ENCODE measurements at places on chromosomes 7 and 10.
A peak's percentile ranks its signal among the peaks of the same experiment; 100 is the strongest.

DNA sequence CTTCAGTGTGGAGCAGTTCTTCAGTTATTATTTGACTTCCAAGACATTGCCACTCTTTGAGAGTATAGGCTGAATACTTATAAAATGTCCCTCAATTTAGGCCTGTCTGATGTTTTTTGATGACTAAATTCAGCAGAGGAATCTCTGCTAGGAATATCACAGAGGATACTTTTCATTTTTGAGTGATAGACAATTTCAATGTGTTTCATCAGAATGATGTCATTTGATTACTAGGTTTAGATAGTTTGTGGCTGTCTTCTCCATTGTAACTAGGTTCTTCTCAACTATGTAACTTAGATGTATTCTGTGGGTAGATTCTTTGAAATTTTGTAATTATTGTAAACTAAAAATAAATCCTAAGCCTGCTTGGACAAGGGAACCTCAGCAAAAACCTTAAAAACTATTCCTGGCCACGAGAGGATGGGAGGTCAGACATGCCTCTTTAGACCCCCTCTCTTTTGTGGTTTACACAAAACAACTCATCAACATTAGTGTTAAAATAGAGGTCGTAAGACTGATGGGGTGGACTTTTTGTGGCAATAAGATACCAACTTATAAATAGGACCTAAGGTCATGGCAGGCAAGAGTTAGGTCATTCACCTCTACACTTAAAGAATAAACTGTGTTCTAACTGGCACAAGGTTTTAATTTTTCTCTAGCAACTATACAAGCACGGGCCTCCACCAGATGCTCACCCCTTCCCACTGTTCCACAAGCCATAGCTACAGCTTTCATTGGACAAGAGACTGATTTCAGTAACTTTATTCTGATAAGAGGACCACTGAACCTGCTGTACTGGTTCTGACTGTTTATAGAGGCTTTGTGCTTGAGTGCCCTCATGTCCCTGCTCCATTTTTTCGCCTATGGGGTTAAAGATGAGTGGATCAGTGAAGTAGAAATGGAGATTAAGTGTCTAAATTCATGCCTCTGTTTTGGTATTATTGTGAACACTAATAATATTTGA, 33.7 kb downstream of the CYP2C8 start:
- no peaks in the 10 kb centered on the region for H3K4me1 ChIP-seq
- no peak overlapping the region for H3K4me3 ChIP-seq
- no peaks in the 10 kb centered on the region for H3K27me3 ChIP-seq
- H3K36me3 ChIP-seq: no peaks in the 10 kb centered on the region
- DNase-seq: no peak

DNA sequence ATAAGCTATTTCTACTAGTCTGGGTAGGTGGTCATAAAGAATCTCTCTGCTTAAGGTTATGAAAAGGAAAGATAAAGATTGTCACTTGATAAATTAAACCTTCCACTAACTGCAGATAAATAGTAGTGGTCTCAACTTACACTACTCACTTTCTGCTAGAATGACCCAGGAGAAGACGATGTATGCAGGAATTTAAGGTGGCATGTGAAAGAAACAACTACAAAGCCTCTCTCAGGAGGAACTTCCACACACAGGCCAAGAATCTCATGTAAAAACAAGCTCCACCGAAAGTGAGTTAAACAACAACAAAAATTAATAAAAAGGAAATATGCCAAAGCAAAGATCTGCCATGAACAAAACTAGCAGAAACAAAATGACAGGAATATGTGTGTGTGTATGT, 165.4 kb downstream of the CDC14C start:
- no peak for DNase-seq
- peaks cover 14% of the 10 kb centered on the region for H3K4me1 ChIP-seq
- H3K27me3 ChIP-seq: no peaks in the 10 kb centered on the region
- no peak overlapping the region for H3K4me3 ChIP-seq
- no peaks in the 10 kb centered on the region for H3K36me3 ChIP-seq
- H3K27ac ChIP-seq: no peak overlapping the region

DNA sequence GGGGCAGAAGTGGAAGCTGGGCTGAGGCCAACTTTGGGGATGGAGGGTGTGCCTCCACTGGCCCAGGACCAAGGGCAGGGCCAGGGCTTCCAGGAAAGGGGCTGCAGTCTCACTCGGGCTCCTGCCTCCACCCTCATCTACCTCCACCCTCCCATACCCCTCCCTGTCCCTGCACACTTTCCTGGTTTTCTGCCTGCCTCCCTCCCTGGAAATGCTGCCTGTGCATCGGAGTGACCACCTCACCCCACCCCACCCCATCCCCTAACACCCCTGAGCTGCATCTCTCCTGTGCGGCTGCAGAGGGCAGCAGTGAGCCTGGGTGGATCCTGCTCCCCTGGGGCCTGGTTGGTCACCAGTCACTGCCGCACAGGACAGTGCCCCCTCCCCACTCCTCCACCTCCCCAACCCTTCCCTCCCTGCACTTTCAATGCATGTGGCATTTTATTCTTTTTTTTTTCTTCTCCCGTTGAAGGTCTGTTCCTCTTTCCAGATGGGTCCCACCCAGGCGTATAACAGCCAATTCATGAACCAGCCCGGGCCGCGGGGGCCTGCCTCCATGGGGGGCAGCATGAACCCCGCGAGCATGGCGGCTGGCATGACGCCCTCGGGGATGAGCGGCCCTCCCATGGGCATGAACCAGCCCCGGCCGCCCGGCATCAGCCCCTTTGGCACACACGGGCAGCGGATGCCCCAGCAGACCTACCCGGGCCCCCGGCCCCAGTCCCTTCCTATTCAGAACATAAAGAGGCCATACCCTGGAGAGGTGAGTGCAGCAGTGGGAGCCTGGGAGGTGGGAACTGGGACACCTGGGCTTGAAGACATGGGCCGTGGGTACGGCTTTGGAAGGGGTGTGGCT, 54.1 kb upstream of the PPIF start:
- H3K36me3 ChIP-seq: peaks cover 7% of the 10 kb centered on the region
- no peaks in the 10 kb centered on the region for H3K4me1 ChIP-seq
- H3K27me3 ChIP-seq: no peaks in the 10 kb centered on the region

DNA sequence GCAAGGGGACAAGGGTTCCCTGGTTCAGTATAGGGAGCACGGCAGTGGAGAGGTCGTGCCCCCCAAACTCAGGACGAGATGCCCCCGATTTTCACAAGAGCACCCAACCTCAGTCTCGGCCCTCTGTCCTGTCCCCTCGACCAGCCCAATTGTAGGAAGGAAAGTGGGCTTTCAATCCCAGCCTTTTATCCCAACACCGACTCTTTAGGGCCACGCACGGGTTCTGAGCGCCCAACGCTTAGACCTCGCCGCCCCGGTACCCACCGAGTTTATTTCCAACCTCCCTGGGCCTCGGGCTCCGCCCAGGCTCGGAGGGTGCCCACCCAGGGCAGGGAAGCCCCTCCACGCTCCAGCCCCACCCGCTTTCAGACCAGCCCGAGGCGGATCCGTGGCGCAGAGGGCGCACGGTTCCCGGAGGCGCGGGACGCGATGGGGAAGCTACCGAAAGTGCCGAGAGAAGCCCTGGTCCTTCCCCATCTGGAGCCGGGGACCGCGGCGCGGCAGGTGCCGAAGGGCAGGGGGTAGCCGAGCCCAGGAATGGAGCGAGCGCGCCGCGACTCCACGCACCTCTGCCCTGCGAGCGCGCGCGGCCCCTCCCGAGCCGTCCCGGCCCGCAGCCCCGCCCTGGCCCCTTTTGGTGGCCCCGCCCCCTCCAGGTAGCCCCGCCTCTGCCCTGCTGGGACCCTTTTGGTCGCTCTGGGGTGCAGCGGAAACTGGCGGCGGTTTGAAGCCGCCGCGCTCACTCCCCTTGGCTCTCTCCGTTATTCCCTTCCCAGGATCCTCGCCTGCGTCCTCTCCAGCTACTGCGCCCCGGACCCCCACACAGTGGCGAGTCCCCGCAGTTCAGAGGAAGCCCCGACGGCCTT, 20.4 kb downstream of the GRID2IP start:
- peak overlapping the region; percentile 62 for H3K4me3 ChIP-seq
- peak; percentile 29 for DNase-seq
- H3K4me1 ChIP-seq: no peaks in the 10 kb centered on the region

- H3K36me3 ChIP-seq: no peaks in the 10 kb centered on the region
- DNase-seq: no peak
- H3K27ac ChIP-seq: no peak overlapping the region
- peaks cover 18% of the 10 kb centered on the region for H3K4me1 ChIP-seq
These were observed 4.5 kb upstream of the CHST15 start for GRCh38 chr10:124097883-124098282.

DNA sequence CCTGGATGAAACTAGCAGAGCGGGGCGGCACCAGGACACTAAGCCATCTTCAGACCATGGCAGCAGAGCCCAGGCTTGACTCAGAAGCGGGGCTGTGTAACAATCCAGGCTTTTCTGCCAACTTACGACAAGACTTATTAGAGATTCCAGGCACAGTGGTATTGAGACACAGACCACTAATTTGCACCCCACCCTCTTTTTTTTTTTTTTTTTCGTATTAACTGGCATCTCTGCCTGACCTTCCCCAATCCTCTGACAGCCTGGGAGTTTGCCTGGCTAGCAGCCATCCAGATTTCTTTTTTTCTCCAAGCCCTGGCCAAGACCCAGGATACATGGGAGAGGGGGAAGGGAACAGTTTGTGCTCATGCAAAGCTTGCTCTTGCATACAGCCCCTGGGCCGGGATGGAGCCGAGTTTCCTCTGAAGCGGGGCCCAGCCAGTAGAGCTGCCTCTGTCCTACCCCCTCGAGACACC, 182.4 kb downstream of the PLXNA4 start:
- no peaks in the 10 kb centered on the region for H3K36me3 ChIP-seq
- H3K4me1 ChIP-seq: no peaks in the 10 kb centered on the region
- no peak overlapping the region for H3K27ac ChIP-seq
- no peaks in the 10 kb centered on the region for H3K27me3 ChIP-seq
- H3K4me3 ChIP-seq: no peak overlapping the region

- H3K27me3 ChIP-seq: no peaks in the 10 kb centered on the region
- no peaks in the 10 kb centered on the region for H3K36me3 ChIP-seq
- DNase-seq: no peak
- H3K4me1 ChIP-seq: no peaks in the 10 kb centered on the region
These were observed 91.9 kb upstream of the JAZF1 start for GRCh38 chr7:28272461-28272877.

DNA sequence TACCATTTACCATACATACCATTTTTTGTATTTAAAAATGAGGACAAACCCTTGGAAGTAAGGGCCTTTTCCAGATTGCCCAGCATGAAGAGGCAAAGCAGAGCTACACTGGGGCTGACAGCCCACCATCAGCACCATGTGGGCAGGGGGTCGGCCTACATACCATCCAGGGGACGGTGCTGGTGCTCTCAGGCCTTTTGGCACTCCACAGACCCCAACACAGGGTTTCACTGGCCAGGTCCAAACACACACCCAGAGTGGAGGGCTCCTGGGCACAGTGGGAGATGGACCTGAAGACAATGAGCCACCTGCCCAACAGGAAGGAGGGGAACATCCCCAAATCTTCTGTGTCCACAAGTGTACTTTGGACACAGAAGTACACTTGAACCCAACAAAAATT, 69.2 kb upstream of the CAMK2B start:
- H3K36me3 ChIP-seq: 0 out of 2 replicates have a peak, but pooled peaks cover 4% of the 10 kb centered on the region
- H3K4me1 ChIP-seq: no peaks in the 10 kb centered on the region
- H3K27me3 ChIP-seq: no peaks in the 10 kb centered on the region
- H3K4me3 ChIP-seq: no peak overlapping the region

DNA sequence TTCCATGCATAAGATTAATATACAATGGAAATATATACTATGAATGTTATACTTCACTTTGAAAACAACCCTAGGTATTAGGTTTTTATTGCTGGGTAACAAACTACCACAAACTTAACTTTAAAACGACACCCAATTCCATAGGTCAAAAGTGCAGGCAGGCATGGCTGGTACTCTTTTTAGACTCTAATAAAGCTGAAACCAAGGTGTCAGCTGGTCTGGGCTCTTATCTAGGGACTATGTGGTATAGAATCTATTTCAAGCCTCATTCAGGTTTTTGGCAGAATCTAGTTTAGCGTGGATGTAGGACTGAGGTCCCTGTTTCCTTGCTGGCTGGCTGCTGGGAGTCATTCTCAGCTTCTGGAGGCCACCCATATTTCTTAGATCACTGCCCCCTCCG, 65.0 kb upstream of the TMEM168 start:
- no peak overlapping the region for H3K4me3 ChIP-seq
- DNase-seq: peak; percentile 39
- H3K4me1 ChIP-seq: no peaks in the 10 kb centered on the region
- H3K36me3 ChIP-seq: no peaks in the 10 kb centered on the region

DNA sequence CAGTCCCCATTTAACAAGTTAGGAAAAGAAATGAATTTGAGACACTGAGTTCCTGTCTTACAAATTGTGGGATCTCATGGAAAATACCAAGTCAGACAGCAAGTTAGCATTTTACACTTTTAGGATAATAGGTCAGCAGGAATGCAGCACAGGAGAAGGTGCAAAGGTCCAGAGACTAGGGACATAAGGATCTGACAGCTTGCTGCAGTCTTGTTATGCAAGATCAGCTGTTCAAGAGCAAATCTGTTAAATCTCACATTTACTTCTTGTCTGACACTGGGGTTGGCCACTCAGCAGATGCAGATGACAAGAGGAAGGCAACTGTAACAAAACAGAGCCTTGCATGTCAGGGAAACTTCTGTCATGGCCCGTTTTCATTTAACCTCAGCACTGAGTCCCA, 239.6 kb downstream of the PHF14 start:
- no peak overlapping the region for H3K4me3 ChIP-seq
- DNase-seq: no peak
- H3K27me3 ChIP-seq: no peaks in the 10 kb centered on the region
- H3K4me1 ChIP-seq: no peaks in the 10 kb centered on the region

GRCh38 chr7:55185941-55186609, 167.3 kb downstream of the EGFR start:
- H3K36me3 ChIP-seq: no peaks in the 10 kb centered on the region
- no peaks in the 10 kb centered on the region for H3K27me3 ChIP-seq
- H3K4me3 ChIP-seq: no peak overlapping the region
- H3K4me1 ChIP-seq: no peaks in the 10 kb centered on the region

DNA sequence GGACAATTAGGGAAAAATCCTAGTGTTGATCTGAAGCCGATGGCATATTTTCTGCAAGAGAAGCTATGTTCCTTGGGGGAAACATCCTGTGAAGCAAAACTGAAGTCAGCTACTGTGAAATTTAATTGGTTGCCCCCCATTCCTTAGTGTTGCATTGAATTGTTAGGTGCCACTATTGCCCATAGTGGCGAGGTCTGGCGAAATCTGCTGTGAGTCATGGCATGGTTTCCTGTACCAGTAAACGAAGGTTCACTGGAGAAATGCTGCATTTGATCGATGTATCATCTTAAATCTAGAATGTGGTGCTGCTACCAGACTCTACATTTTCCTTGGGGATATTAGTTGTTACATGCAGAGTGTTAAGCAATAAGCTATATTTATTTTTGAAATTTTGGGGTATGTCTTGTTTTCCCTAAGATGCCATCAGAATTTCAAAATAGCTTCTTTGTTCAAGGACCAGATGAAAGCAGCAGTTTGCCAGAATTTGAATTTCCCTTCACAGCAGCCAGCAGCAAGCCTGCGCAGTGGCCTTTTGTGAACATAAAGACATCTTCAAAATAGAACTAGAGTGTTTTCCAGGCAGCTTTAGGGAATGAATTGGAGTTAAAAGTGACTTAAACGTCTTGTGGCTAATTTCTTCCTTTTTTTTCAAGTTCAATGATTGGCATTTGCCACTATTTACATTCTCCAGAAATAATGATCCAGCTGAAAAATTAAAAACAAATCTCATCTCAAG, 348.6 kb upstream of the COBL start:
- H3K36me3 ChIP-seq: no peaks in the 10 kb centered on the region
- no peak overlapping the region for H3K4me3 ChIP-seq
- no peaks in the 10 kb centered on the region for H3K4me1 ChIP-seq

- peak; percentile 75 for DNase-seq
- no peak overlapping the region for H3K4me3 ChIP-seq
- H3K27me3 ChIP-seq: no peaks in the 10 kb centered on the region
- H3K4me1 ChIP-seq: peaks cover 12% of the 10 kb centered on the region
- peak overlapping the region; percentile 40 for H3K27ac ChIP-seq
- H3K36me3 ChIP-seq: no peaks in the 10 kb centered on the region
These were observed 46.2 kb downstream of the VWDE start for GRCh38 chr7:12357508-12357907.

All from MM.1S (cell line).